ENCODE measurements at places on chromosomes 6 and 20.
A peak's percentile ranks its signal among the peaks of the same experiment; 100 is the strongest.

- no peak for DNase-seq
Observed at GRCh38 chr6:168691774-168692173, 250.8 kb downstream of the SMOC2 start.

- DNase-seq, result no peak
Observed at GRCh38 chr6:37059344-37060194, 54.1 kb downstream of the FGD2 start.

DNA sequence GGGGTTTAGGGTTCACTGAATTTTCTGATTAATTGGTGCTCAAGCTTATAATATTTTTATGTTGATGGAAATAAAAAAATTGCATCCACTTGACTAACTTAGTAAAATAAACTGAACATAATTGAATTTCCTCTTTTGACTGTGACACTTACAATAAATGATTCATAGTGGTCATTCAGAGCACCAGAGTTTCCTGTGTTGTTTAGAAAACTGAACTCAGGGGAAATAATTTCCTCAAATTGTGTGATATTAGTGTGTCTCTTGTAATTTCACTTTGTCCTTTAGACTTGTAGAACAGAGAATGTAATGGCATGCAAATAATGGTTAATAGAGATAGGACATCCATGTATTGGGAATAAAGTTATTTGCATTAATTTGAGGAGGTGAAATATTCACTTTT is 319.7 kb upstream of the MAN1A1 start:
- DNase-seq, result no peak

- no peak for DNase-seq
Observed at GRCh38 chr6:87200469-87201175, 45.3 kb downstream of the ZNF292 start.

DNA sequence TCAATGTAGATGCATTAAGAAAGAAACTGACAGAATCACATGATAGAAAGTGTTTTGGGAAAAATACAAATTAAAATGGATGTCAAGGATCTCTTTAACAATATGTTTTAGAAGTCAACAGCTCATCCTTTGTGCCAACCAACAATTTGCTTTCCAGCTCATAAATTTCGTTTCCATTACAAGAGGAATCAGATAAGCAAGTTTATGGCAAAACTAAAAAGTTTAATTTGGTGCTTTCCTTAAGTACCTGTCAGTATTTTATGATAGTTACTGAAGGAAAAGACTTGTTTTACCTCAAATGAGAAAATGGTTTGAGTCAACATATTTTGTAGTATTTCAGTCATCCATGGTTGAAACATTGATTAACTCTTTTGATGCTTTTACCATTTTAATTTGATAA is 130.0 kb downstream of the CDKAL1 start:
- DNase-seq, result no peak

GRCh38 chr6:105113422-105113821 is 66.4 kb downstream of the POPDC3 start:
- no peak for DNase-seq

- DNase-seq, result no peak
Observed at GRCh38 chr6:6002005-6002847, 4.5 kb downstream of the NRN1 start.

DNA sequence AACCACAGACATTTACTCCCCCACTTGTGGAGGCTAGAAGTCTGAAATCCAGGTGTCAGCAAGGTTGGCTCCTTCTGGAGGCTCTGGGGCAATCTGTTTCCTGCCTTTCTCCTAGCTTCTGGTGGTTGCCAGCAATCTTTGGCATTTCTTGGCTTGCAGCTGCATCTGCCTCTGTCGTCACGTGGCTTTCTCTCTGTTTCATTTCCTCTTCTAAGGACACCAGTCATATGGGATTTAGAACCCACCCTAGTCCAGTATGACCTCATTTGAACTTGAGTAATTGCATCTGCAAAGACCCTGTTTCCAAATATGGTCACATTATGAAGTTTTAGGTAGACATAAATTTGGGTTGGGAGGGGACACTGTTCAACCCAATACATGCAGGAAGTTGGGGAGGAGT is 56.2 kb upstream of the EPB41L1 start:
- no peak for DNase-seq

- no peak for DNase-seq
Observed at GRCh38 chr20:53844259-53844658, 226.1 kb downstream of the BCAS1 start.

DNA sequence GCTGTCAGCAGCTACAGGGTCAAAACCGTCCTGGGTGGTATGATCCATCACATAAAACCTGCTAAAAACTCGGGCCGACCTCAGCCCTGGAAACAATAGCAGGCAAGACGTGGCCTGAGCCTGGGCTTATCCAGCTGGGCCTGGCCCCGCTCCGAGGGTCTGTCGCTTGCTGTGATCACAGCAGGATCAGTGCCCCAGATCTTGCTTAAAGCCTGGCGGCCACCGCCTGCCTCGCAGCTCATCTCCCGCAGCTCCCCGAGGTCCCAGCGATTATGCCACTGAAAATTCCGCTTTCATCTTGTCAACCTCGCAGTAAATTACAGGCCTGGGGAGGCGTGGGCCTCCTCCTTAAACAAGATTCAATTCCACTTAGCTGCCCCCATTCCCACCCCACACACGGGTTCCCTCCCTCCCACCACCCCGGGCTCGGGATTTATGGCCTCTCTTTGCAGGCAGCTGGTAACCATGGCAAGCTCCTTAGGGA is 40.1 kb downstream of the CDH22 start:
- DNase-seq, result no peak

DNA sequence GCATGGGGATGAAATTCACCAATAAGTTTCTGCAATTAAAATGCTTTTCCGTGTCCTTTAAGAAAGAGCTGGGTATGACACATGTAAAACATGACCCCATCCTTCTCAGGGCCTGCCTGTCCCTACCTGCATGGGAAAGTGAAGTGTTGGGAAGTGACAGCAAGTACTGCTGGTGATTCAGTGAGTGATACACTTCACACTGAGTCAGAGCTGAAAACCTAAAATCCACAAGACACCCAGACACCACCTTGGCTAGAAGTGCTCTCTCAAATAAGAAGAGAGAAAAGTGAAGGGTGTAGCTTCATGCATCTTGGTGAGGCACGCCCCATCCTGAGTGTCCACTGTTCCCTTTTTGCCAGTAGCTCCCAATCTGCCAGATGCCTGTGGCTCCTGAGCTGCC is 3.3 kb downstream of the RAB22A start:
- DNase-seq, result no peak

- no peak for DNase-seq
Observed at GRCh38 chr20:432208-432607, 24.1 kb downstream of the RBCK1 start.

- peak; percentile 79 for DNase-seq
Observed at GRCh38 chr6:32415521-32416019, 8.6 kb upstream of the BTNL2 start.

- DNase-seq, result no peak
Observed at GRCh38 chr6:53189554-53189953, 40.9 kb upstream of the GCM1 start.

DNA sequence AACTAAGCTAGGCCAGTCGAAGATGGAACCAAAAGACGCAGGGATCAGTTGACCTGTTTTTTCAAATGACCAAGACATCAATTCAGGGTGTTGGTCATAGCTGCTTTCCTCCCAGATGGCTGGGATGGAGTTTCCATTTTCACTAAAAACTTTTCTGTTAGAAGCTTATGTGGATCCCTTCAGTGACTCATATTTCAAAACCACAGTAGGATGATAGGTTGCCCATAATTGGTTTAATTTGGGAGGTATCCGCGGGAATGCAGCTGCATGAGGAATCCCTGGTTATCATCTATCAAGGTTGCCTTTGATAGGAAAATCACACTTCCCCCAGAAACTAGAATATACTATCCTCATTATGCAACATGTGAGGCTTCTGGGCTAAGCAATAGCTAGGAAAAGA is 150.9 kb upstream of the MLIP start:
- DNase-seq, result no peak

DNA sequence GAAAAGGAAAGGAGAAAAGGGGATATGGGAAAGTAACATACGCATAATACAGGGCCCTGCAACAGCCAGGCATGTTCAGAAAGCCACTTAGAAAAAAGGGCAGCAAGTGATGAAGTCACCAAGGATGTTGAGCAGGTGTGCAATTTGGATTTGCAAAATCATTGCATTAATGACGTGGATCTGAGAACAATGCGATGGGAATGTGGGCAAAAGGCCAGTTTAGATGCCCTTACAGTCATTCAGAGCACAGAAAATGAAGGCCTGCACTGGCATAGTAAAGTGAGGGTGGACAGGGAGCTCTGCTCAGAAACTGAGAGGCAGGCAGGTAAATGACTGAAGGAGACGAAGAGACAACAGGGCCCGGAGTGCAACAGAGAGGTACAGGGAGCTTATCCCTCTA is 123.7 kb upstream of the NHSL1 start:
- no peak for DNase-seq

GRCh38 chr6:15365273-15365687 is 119.4 kb downstream of the JARID2 start:
- DNase-seq, result peak; percentile 27

DNA sequence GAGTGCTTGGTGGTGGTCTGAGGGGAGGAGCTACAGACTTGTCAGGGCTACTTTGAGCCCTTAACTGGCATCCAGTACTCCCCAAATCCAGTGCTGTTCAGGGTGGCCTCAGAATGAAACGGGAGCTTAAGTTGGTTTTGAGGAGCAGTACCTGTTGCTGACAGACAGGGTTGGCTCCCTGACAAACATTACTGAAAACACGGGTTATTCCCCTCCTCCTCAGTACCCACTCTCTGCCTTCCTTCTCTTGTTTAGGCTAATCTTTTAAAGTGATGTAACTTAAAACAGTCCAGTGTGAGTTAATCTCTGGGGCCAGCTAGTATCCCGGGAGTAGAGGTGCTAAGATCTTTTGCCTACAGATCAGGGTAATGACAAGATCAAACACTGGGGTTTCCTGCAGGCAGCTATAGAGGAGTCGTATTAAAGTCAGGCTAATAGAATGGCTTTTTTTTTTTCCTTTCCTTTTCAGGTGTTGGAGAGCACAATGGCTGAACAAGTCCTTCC is 3.7 kb downstream of the TNFAIP3 start:
- DNase-seq, result no peak

DNA sequence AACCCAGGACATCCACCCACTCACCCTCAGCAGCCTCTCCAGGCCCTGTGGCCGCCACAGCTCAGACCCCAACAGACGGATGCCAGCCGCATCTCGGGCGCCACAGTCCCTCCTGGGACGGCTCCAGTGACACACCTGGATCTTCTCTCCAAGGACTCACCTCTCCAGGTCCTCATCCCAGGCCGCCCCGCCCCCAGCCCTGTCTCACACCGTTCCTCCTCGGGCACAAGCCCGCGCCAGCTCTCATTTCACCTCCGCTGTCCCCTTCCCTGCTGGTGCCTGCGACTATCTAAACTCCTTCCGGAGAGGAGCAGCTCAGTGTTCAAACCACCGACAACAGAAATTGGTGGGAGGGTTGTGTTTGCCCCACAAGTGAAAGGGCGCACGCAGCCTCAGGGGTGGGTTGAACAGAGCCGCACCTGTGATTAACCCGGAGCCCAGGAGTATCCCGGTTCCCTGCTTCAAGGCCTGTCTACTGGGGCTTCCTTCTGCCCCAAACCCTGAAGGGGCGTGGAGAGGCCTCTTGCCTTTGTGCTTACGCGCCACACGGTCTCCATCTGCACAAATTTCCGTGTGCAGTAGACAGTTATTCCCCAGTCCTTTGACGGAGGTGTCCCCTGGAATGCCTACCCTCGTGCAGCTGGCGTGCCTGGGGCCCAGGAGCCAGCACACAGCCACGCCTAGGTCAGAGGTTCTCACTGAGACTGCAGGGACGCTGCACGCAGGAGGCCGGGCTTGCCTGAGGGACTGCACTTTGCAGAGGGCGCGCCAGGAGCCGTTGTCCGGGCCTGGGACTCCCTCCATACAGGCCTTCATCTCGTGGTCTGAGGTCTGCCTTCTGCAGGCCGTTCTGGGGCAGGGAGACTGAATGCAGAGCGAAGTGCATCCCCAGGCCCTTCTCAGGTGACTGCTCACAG is 232.7 kb downstream of the DLL1 start:
- no peak for DNase-seq

DNA sequence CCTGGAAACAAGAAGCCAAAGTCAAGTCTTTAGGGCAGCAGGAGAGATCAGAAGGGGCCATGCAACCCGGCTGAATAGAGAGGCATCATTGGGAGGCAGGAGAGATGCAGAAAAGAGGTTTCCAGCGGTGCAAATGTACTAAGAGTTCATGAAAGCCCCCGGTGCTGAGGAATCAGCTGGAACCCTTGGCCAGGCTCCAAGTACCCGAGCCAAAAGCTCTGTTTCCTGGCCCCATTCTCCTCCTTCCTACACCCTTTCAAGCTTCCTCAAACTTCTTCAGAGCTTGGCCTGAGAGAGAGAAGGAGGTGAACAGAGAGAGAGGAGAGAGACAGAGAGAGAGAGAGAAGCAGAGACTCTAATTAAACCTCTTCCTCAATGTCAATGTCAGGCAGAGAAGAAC is 433.5 kb downstream of the PRKN start:
- no peak for DNase-seq

DNA sequence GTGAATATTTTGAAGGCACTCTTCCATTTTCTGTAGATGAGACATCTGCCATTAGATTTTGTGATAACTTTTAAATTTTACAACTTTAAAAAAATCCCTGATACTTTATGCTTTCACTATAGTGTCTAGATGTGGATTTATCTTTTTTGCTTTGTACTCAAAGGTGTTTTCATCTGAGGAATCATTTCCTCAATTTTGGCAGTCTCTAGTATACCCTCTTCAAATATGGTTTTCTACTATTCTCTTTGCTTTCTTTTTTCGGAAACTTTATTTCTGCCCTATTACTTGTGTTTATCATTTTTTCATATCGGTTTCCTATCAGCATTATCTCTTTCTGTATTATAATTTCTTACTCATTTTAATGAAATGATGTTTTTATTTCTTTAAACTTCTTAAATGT is 62.2 kb downstream of the SLX4IP start:
- no peak for DNase-seq
